A549 treated with dexamethasone at 1 μM for 4 hours (cell line): ENCODE measurements at places on chromosomes 4 and X. TPM values are rescaled to one million over a fixed set of nuclear protein-coding genes. Genes with fewer than 3 reads are reported as not detected.

BMP3 gene
- not detected in 5 replicates for total RNA-seq

HHIP gene
- total RNA-seq: 0.49 to 1.4 TPM (median 0.66 TPM) in 5 replicates

ARR3 gene
- not detected in 5 replicates for total RNA-seq

CXCL11 gene
- 0.07 to 0.31 TPM (median 0.18 TPM) in 5 replicates for total RNA-seq

TSPAN7 gene
- total RNA-seq: 2.4 to 3.0 TPM (median 2.7 TPM) in 5 replicates

AMBN gene
- total RNA-seq: not detected in 5 replicates

SPANXN3 gene
- not detected in 5 replicates for total RNA-seq
